ENCODE measurements at places on chromosomes 7 and 10.

DNA sequence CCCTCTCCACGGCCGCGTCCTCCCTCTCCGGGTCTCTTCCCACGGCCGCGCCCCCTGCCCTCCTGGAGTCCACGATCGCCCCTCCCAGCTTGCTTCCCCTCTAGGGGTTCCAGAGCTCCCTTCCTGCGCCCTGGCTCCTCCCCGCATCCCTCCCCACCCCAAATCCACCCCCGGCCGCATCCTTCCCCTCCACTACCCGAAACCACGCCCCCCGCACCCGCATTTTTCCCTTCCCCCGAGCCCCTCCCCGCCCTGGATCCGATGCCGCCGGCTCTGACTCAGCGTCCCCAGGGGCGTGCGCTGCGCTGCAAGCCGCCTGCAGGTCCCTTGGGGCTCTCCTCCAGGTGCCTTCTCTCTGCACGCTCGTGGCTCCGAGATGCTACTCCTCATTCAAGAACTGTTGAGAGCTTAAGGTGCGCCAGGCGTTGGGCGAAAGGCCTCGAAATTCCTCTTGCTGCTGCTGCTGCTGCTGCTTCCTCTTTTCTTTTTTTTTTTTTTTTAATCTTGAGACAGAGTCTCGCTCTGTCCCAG is 372 bp upstream of the TMEM130 start:
- peak; percentile 45 for DNase-seq

GRCh38 chr10:123948030-123948823 is 56.6 kb upstream of the CPXM2 start:
- DNase-seq: no peak

- no peak for DNase-seq
Measured at GRCh38 chr10:34380856-34381255, 434.2 kb downstream of the PARD3 start.

GRCh38 chr10:90885176-90885575 is 13.4 kb downstream of the RPP30 start:
- no peak for DNase-seq

GRCh38 chr7:121572615-121573014 is 176.5 kb upstream of the FAM3C start:
- DNase-seq: no peak

- DNase-seq: no peak
Measured at GRCh38 chr10:37434091-37434490, 308.7 kb downstream of the ANKRD30A start.

DNA sequence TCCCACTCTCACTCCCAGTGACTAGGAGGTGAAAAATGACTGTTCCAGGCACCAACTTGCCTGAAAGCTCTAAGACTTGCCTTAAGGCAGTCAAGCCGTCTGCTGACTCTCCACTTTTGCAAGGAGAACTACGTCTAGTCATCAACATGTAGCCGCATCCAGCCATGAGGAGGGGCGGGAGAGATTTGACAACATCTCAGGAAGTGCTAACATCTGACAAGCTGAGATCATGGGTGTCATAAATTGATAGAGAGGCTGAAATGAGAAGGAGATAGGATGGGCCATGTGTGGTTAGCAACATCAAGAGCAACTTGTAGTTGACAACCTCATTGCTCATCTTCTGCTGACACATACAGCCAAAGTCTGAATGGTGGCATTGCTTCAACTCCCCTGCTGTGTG is 9.0 kb upstream of the TBXAS1 start:
- DNase-seq: no peak

DNA sequence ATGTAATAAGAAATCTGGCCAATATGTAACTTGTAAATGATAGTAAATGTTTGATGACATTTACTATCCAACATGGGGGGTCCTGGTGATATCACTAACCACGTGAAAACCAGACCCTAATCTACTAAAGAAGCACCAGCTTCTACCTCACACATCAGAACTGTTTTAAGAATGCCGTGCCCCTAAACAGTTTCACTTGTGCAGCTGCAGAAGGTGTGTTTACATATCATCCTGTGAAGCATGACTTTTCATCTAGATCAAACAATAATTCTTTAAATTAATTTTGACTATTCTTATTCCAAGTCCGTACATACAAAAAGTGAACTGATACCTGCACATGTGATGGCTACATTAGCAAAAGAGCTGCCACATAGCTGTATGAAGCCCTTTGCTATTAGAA is 61.0 kb downstream of the STEAP1B start:
- no peak for DNase-seq

GRCh38 chr10:126235091-126235978 is 152.9 kb downstream of the ADAM12 start:
- DNase-seq: no peak

DNA sequence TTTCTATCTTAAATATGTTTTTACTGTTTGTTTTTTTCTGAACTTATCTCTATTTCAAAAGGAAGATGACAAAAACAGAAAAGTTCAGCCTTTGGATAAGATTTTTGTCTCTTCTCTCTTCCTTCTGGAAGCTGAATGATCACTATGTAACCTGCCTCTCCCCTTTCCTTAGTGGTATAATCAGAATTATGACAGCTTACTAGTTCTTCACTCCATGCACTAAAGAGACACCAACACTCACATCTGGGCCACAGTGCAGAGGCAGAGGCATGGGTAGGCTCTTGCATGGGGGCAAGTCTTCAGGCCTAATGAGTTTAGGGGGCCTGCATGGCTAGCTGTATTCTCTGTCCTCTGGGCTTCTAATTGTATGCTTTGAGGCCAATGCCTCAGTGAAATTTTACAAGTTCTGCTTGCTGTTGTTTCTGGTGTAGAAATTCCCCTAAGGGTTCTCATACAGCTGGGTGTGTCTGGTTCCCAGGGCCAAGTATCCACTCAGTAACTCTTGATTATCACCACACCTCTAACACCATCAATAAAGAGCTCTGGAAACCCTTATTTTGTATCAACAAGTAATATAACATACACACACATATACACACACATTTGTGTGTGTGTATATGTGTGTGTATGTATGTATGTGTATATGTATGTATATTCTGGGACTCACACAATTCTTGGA is 96.8 kb upstream of the POM121L12 start:
- no peak for DNase-seq

DNA sequence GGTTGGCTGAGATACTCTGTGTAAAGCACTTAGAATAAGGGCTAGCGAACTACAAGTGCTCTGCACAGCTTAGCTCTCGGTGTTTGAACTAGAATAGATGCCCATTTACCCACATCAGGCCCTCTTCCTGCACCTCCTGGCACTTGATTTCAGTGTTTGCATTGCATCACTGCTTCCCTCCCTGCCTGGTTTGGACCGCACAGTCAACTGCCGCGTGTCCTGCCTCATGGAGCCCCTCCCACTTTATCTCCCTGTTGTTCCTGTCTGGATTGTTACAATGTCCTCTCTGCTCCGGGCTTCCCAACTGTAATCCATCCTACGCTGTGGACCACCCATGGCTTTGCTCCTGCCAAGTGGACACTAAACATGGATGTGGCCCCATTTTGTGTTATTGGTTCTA is 2.3 kb downstream of the FAM107B start:
- no peak for DNase-seq

DNA sequence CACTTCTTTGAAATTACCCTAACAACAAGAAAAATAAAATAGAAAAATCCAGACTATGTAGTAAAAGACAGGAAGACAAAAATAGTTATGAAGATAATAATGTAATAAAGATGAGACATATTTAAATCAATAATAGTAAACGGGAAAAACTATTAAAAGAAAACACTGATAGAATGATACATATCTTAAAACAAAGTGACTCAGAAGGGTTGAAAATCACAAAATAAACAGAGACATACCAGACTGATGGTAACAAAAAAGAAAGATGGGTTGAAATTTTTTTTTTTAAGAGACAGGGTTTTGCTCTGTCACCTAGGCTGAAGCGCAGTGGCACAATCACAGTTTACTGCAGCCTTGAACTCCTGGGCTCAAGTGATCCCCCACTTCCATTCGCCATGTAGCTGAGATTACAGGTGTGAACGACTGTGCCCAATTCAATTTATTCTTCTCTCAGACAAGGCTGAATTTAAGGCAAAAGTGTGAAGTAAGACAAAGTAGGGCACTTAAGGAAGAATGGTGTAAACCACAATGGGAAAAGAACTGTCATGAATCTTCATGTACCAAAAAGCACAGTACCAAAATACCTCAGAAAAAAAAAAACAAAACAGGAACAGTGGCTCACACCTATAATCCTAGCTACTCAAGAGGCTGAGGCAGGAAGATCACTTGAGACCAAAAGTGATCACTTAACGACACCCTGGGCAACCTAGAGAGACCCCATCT is 47.4 kb downstream of the LMBR1 start:
- DNase-seq: no peak

GRCh38 chr10:129699722-129700340 is 232.8 kb downstream of the MGMT start:
- DNase-seq: no peak

DNA sequence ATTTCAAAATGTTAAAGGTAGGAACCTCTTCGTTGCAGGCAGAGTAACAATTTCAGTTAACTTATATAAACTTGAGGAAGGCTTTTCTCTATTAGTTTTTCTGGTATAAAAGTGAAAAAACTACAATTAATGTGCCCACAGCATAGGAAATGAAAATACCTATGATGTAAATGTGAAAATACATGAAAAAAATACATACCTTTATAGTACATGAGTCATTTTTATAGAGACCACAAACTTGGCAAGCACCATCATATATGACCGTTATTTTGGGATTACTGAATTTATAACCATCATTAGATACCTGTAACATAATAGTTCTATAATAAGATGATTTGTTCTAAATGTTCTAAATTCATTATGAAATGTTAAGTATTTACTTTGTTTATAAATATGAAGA is 42.7 kb downstream of the VWDE start:
- no peak for DNase-seq

GRCh38 chr7:16068183-16068582 is 353.2 kb downstream of the CRPPA start:
- DNase-seq: no peak

- DNase-seq: no peak
Measured at GRCh38 chr7:16051561-16052255, 365.2 kb upstream of the MEOX2 start.

- peak; percentile 88 for DNase-seq
Measured at GRCh38 chr7:146115851-146116520, 615 bp upstream of the CNTNAP2 start.
